ENCODE measurements at places on chromosomes 12 and 14.
A peak's percentile ranks its signal among the peaks of the same experiment; 100 is the strongest.

- H3K36me3 ChIP-seq: no peaks in the 10 kb centered on the region
- DNase-seq: no peak
- H3K4me3 ChIP-seq: no peak overlapping the region
- no peak overlapping the region for H3K27ac ChIP-seq
- H3K27me3 ChIP-seq: peaks cover 4% of the 10 kb centered on the region
Measured at GRCh38 chr12:70444903-70445302, 78.8 kb downstream of the KCNMB4 start.

- DNase-seq: no peak
- peaks cover 64% of the 10 kb centered on the region for H3K4me1 ChIP-seq
- no peaks in the 10 kb centered on the region for H3K27me3 ChIP-seq
- H3K36me3 ChIP-seq: peaks cover 9% of the 10 kb centered on the region
- H3K27ac ChIP-seq: no peak overlapping the region
- H3K4me3 ChIP-seq: no peak overlapping the region
Measured at GRCh38 chr14:73777420-73777819, 63.2 kb upstream of the PNMA1 start.

DNA sequence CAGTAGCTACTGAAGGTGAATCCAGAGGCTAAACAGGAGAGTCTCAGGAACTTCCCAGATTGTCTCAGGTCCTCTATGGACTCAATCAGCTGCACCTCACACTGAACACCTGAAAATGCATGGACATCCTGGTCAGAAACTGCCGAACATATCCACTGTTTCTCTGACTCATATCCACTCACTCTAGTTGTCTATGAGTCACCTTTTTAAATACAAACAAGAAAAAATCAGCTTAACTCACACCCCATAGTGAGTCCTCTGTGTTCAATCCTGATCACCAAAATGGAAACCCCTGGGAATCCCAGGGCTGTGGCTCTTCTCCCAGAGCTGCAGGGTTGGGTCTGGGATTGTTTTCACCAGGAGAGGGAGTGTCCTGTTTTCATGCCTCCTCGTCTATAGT lies 556.7 kb downstream of the TMEM121 start:
- H3K27me3 ChIP-seq: no peaks in the 10 kb centered on the region
- DNase-seq: no peak
- H3K36me3 ChIP-seq: no peaks in the 10 kb centered on the region
- no peak overlapping the region for H3K27ac ChIP-seq
- H3K4me3 ChIP-seq: no peak overlapping the region
- H3K4me1 ChIP-seq: peaks cover 3% of the 10 kb centered on the region

DNA sequence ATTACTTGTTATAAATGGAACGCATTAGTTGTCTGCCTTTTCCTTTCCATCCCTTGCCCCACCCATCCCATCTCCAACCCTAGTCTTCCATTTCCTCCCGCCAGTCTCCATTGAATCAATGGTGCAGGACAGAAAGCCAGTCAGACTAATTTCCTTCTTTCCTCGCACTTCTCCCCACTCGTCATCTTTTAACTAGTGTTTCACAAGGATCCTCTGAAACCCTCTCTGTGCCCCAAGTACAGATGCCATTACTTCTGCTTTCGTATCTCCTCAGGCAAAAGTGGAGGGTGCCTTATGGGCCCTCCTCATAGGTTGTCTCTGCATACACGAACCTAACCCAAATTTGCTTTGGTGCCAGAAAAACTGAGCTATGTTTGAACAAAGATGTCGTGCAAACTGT lies 4.2 kb downstream of the DAZAP2 start:
- no peak overlapping the region for H3K27ac ChIP-seq
- no peak overlapping the region for H3K4me3 ChIP-seq
- peaks cover 34% of the 10 kb centered on the region for H3K4me1 ChIP-seq
- H3K36me3 ChIP-seq: peaks cover 50% of the 10 kb centered on the region
- no peak for DNase-seq

DNA sequence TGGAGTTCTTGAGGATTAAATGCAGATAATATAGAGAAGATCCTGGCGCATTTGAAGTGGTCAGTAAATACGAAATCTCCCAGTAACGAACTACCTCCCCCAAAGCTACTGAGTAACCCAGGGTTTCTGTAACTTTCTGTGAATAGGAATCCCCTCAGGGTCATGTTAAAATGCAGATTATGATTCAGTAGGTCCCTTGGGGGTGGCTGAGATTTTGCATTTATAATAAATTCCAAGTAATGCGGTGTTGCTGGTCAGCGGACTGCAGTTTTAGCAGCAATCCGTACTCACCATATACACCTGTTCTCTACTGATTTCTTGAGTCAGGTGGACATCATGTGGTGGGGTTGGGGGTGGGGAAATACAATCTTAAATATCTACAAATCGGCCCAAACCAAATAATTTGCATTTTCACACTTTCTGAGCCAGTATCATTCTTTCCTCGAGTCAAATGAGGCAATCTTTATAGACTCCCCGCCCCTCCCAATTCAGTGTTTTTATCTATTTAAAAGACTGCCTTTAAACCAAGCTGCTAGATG lies 868 bp downstream of the SPATA7 start:
- peak overlapping the region; percentile 56 for H3K27ac ChIP-seq
- no peaks in the 10 kb centered on the region for H3K27me3 ChIP-seq
- no peak for DNase-seq

DNA sequence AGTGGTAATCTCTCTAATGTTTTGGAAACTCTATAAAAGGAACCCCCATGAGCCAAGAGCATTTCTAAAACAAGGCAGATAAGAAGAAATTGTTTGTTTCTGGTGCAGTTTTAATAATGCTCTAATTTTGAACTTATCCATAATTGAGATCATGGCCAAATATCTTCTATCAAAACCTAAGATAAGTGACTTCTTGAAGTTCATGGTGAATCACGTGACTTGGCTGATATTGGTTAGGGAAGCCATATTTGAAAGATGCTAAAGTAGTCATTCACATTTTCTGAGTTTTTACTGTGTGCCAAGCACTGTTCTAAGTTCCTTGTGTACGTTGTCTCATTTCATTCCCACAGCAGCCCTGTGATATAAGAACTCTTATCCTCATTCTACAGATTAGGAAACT lies 157.9 kb downstream of the KICS2 start:
- H3K36me3 ChIP-seq: no peaks in the 10 kb centered on the region
- no peak overlapping the region for H3K27ac ChIP-seq
- no peaks in the 10 kb centered on the region for H3K4me1 ChIP-seq
- no peak overlapping the region for H3K4me3 ChIP-seq
- no peak for DNase-seq

GRCh38 chr12:91845365-91845764 lies 300.3 kb downstream of the BTG1 start:
- H3K36me3 ChIP-seq: no peaks in the 10 kb centered on the region
- DNase-seq: no peak
- H3K4me3 ChIP-seq: no peak overlapping the region
- H3K4me1 ChIP-seq: no peaks in the 10 kb centered on the region
- no peaks in the 10 kb centered on the region for H3K27me3 ChIP-seq

DNA sequence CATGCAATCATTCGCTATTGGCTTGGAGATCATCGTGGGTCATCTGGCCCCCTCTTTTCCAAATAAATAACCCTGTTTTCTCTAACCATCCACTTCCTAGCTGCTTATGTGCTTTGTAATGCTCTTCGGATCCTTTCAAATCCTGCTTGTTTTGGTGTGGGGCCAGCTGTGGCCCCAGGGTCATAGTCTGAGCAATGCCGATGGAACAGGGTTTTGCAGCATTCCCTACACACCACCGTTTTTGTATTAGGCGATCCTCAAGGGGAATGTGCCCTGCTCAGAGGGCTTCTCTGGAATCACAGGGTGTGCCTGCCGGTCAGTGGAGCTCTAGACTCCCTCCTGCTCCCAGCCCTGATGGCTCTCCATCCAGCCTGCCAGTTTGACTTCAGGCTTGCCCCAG lies 78.1 kb upstream of the NRXN3 start:
- no peaks in the 10 kb centered on the region for H3K27me3 ChIP-seq
- H3K4me3 ChIP-seq: no peak overlapping the region
- no peaks in the 10 kb centered on the region for H3K36me3 ChIP-seq
- H3K4me1 ChIP-seq: no peaks in the 10 kb centered on the region
- DNase-seq: no peak

DNA sequence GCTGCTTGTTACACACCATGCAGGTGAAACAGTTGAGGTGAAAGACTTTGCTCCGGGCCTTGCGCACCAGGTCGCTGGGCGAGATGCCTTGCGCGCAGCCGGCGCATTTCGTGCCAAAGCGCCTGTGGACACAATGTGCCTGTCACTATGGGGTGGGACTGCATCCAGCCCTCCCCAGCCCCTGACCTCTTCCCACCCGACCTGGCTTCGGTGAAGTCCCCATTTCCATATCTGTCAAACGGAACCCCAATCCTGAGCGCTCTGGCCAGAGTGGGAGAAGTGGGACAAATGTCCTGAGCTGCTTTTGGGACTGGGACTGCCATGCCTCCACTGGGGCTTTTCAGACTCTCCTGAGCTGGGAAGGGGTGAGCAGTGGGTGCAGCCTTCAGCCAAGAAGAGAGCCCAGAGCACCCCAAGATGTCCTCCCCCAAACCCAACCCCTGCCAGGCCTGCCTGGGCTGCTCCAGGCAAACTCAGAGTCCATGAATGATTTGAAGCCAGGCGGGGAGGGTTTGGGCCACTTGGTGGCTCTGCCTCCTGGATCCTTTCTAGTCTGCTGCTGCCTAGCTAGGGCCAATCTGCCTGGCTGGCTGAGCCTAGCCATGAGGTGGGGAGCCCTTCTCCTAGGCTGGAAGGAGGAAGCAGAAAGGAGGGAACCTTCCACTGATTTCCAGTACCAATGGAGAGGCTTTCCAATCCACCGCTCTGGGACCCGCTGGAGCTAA lies 2.3 kb downstream of the LHX5 start:
- no peak overlapping the region for H3K4me3 ChIP-seq
- H3K27me3 ChIP-seq: peaks cover 20% of the 10 kb centered on the region
- H3K4me1 ChIP-seq: no peaks in the 10 kb centered on the region
- DNase-seq: no peak
- H3K36me3 ChIP-seq: no peaks in the 10 kb centered on the region
- H3K27ac ChIP-seq: no peak overlapping the region

DNA sequence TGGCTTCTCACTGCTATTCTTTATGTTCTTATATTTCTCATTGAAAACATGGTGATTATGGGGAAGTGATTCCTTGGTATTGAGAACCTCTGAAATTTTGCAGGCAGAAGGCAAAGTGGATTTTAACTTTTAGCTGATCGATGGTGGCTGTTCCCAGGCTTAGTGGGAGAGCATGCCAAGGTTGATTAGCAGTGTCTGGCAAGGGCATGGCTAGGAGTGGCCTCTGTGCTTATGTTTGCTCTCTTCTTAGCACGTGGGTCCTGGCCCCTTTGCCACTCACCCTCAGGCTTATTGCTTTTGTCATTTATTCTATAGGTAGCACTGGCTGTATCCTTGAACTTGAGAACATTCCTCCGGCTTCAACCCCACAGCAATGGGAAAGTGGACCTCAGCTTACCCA lies 2.1 kb downstream of the MVK start:
- no peak overlapping the region for H3K27ac ChIP-seq
- no peaks in the 10 kb centered on the region for H3K27me3 ChIP-seq
- peaks cover 46% of the 10 kb centered on the region for H3K36me3 ChIP-seq
- DNase-seq: no peak
- no peak overlapping the region for H3K4me3 ChIP-seq

- peak overlapping the region; percentile 95 for H3K4me3 ChIP-seq
- peaks cover under 1% of the 10 kb centered on the region for H3K27me3 ChIP-seq
- peaks cover 5% of the 10 kb centered on the region for H3K4me1 ChIP-seq
- H3K27ac ChIP-seq: peak overlapping the region; percentile 71
- H3K36me3 ChIP-seq: no peaks in the 10 kb centered on the region
Measured at GRCh38 chr14:31560759-31561154, 447 bp upstream of the NUBPL start.

DNA sequence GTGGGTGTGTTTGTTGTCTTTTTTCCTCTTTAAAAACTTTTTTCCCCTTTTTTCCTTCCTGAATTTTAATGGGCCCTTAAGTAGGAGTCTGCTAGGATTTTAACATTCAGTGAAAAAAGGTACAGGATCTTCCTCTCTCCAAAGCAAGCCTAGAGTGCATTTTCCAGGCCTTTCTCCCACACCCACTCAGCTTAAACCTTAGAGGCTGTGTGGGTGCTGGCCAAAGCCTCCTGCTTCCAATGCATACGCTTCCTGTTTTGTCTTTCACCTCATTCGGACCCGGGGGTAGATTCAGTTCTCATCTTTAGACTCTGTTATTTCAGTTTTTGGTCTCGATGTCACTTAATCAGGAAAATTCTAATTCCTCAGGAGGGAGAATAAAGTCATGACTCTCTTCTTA lies 51.2 kb downstream of the TMEM30B start:
- DNase-seq: no peak
- H3K4me3 ChIP-seq: no peak overlapping the region
- no peaks in the 10 kb centered on the region for H3K4me1 ChIP-seq
- H3K36me3 ChIP-seq: no peaks in the 10 kb centered on the region

- H3K4me3 ChIP-seq: no peak overlapping the region
- no peak for DNase-seq
- H3K4me1 ChIP-seq: peaks cover 5% of the 10 kb centered on the region
- H3K36me3 ChIP-seq: no peaks in the 10 kb centered on the region
Measured at GRCh38 chr12:116538076-116538591, 21.0 kb upstream of the MAP1LC3B2 start.

GRCh38 chr14:58077621-58078020 lies 74.4 kb downstream of the ARMH4 start:
- H3K27me3 ChIP-seq: peaks cover 3% of the 10 kb centered on the region
- H3K27ac ChIP-seq: no peak overlapping the region
- no peaks in the 10 kb centered on the region for H3K36me3 ChIP-seq
- no peaks in the 10 kb centered on the region for H3K4me1 ChIP-seq
- DNase-seq: no peak

- H3K36me3 ChIP-seq: no peaks in the 10 kb centered on the region
- no peak overlapping the region for H3K27ac ChIP-seq
- DNase-seq: no peak
- no peaks in the 10 kb centered on the region for H3K27me3 ChIP-seq
Measured at GRCh38 chr12:12804432-12804886, 8.7 kb upstream of the DDX47 start.

- no peak for DNase-seq
Measured at GRCh38 chr12:121278169-121279070, 18.1 kb downstream of the CAMKK2 start.

DNA sequence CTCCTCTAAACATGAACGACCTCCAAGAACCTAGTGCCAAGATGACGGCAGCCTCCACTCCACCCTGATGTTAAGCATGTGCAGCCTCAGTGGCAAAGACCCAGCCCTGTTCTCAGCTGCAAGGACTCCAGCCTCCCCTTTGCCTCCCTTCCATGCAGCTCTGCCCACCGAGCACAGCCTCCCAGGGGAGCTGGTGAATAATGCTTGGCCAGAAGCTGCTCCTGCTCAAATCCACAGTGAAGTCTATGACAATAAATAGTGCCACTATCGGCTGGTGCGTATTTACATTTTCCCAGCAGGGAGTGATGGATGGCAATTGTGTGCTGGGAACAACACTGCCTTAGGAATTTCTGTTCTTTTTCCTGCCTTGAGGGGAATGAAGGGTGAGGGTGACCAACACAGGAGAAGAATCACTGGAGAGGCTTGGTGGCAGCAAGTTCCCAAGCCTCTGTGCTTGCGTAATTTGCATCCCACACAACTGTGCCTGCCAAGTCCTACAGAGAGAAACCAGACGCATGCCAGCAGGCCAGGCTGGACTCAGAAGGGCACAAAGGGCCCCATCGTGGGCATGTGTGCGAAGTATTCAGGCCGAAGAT lies 29.9 kb upstream of the TC2N start:
- H3K27me3 ChIP-seq: no peaks in the 10 kb centered on the region
- no peak for DNase-seq
- peaks cover 4% of the 10 kb centered on the region for H3K4me1 ChIP-seq
- H3K36me3 ChIP-seq: no peaks in the 10 kb centered on the region
- no peak overlapping the region for H3K4me3 ChIP-seq

GRCh38 chr12:40738856-40739255 lies 46.6 kb downstream of the CNTN1 start:
- no peaks in the 10 kb centered on the region for H3K27me3 ChIP-seq
- no peak overlapping the region for H3K27ac ChIP-seq
- no peaks in the 10 kb centered on the region for H3K4me1 ChIP-seq
- H3K36me3 ChIP-seq: no peaks in the 10 kb centered on the region
- DNase-seq: no peak

Data from T-cell (primary cell).